ENCODE measurements at places on chromosomes 2 and 18.

GRCh38 chr18:75066021-75066880, 142.7 kb downstream of the PTGR3 start:
- no peak for DNase-seq

GRCh38 chr2:34627003-34627402, 1027.9 kb upstream of the FAM98A start:
- no peak for DNase-seq

DNA sequence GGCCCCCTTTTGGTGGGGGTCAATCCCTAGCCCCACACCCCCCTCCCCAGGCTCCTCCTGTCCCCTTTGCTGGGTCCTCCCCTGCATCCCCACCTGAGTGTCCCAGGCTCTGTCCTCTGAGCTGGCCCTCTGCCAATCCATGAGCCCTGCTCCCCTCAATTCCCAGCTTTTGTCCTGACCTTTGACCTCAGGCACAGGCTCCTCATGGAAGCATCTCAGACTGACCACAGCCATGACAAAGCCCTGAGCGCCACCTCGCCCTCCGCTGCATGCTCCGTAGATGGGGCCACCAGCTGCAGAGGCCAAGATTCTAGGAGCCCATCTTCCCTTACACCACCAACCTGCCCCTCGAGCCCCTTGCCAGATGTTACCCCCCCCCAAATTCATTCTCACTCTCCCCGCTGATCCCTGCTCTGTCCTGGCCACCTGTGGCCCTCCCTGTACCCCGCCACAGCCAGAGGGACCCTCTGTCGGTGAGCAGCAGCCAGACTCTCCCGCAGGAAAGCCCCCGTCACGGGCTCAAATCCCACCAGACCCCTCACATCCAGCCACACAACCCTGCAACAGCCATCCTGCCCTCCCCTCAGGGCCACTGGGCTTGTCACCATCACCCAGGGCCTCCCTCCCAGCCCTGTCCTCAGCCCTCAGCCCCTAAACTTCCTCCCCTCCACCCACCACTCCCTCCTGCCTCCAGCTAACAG, 206.0 kb downstream of the MGAT5 start:
- DNase-seq: no peak

- DNase-seq: no peak
Measured at GRCh38 chr2:73266061-73266901, 18.0 kb downstream of the FBXO41 start.

DNA sequence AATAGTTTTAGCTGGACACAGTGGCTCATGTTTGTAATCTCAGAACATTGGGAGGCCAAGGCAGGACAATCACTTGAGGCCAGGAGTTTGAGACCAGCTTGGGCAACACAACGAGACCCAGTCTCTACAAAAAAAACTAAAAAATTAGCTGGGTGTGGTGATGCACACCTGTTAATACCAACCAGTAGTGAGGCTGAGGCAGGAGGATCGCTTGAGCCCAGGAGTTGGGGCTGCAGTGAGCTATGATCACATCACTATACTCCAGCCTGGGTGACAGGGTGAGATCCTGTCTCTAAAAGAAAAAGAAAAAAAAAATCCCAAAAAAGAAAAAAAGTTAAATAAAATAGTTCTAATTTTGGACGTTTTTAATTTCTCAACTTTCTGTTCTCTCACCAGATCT, 68.7 kb downstream of the MAP4K3 start:
- no peak for DNase-seq

GRCh38 chr2:133886735-133887675, 318.7 kb upstream of the NCKAP5 start:
- DNase-seq: no peak

DNA sequence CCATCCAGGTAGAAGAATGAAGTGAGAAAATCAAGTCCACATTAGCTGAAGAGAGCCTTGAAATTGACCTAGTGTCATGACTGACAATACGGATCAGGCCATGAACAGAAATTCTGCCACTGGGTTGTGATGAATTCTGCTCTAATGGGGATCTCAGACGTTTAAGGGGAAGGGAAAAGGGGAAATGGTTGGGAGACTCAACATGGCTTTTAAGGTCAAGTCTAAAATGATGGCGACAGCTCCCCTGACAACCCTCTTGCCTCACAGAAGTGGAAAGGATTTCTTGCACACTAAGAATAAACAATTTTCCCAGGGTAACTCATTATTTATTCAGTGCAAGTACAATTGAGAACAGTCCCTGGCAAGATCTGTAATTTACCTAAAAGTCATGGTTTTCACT, 302.5 kb upstream of the ACVR2A start:
- DNase-seq: no peak

- DNase-seq: no peak
Measured at GRCh38 chr18:11826836-11827235, 24.4 kb upstream of the CHMP1B start.

DNA sequence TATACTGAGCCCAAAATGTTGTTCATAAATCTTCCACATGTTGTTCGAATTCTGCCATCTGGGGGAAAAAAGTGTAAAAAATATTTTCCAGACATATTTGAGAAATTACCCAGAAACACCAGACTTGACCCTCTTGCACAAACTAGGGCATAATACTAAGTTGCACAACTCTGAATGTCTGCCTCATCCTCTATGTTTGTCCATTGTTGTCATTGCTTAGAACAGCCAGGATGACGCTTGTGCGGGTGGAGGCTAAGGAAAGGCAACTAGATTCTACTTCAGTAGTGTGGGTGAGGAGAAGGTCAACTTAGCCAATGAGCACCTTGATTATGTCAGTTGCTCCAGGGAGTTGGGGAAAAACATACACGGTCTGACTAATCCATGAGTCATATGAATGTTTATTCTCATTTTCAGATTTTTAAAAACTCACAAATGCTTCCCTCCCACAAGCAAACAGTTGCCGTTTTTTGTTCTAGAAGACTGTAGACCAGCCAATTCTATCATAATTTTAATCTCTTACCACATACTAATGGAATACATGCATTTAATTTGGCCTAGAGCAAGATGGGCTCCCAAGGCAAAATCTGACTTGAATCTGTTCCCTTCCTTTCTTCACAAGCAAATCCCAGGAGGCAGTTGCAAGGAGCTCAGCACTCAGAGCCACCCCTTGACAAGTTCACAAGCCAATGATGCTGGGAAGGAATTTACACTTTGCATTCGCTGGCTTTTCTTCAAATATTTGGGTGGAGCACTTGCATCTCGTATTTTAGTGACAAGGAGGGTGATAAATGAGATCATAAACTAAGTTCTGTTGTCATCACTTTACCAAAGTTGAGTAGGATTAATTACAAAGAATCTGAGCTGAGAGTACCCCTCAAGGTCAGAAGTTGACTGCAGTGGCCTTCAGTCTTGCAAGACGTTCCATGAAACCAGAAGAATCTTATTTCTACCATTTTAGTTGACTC, 163.2 kb upstream of the TWIST2 start:
- DNase-seq: no peak

GRCh38 chr2:63721082-63721424, 120.6 kb upstream of the UGP2 start:
- DNase-seq: no peak

DNA sequence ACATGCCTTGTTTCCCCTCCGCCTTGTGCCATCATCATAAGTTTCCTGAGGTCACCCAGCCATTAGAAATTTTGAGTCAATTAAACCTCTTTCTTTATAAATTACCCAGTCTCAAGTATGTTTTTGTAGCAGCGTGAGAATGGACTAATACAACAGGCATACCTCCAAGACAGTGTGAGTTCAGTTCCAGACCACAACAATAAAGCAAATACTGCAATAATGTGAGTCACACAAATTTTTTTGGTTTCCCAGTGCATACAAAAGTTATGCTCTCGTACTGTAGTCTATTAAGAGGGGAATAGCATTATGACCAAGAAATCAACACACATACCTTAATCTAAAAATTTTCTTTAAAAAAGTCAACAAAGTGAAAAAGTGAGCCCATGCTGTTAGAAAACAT, 217.2 kb downstream of the NR4A2 start:
- DNase-seq: no peak

DNA sequence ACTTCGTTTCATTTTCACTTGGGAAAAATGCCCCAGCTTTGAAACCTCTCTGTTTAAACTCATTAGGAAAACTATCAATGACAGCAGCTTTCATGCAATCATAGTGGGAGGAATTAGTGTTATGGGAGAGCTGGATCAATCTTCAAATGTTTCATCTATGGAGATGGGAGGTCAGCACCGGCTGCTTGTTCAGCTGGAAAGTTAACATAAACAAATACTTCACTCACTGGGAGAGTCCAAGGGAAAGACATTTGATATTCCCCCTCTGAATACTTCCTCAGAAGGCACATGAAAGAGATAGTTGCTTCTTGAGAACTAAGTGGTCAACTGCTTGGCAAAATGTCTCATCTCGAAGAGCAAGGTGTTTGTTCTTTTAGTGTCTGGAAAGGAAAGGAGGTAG, 7.3 kb downstream of the LYPD1 start:
- no peak for DNase-seq

DNA sequence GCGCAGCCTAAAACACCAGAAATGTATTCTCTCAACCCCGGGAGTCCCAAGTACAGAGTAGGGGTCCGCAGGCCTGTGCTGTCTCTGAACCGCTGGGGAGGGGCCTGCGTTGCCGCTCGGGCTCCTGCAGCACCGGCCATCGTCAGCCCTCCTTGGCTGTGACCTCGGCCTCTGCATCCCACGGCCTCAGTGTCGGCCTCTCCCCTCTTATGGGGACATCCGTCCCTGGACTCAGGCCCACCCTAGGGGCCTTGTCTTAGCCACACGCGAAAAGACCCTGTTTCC, 50.5 kb downstream of the KCNG2 start:
- DNase-seq: no peak

DNA sequence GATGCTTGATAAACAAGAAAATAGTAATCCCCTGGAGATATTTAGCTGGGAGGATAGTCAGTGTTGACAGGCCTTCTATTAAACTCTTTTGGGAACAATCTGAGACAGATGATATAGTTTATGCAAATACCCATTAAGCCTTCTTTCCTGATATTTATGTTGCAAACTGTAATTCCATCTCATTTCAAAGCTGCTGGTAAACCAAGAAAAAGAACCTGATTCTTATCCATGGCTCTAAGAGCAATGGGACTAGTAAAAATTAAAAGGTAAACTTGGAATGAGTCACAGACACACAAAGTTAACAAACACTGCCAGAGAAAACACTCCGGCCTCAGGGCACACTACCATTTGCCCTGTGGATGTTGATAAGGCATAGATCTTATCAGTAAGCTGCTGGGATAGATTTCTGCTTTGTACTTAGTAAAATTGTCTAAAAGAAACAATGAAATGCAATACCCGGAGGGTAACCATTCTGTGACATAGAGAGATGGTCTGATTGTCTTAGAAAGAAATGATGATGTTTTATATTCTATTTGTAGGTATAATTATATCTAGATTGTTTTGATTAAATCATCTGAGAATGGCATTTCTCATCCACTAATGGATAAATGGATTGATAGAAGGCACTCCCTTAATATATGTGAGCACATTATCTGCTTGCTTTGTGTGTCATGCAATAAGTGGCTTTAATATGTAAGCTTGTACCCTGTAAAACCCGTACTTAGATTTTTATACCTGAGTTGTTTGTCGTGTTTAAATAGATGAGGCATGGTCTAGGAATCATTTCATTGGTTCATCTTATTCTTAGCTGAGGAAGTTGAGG, 13.2 kb downstream of the GALR1 start:
- no peak for DNase-seq

- DNase-seq: peak; percentile 10
Measured at GRCh38 chr2:55718165-55719008, 24.7 kb upstream of the PNPT1 start.

GRCh38 chr2:242034138-242034537, 164.6 kb downstream of the RTP5 start:
- no peak for DNase-seq

GRCh38 chr2:152426801-152427200, 91.8 kb downstream of the FMNL2 start:
- no peak for DNase-seq

- no peak for DNase-seq
Measured at GRCh38 chr2:10303181-10303693, 533 bp downstream of the HPCAL1 start.

GRCh38 chr18:24397131-24397693, 412 bp downstream of the OSBPL1A start:
- DNase-seq: peak; percentile 17

DNA sequence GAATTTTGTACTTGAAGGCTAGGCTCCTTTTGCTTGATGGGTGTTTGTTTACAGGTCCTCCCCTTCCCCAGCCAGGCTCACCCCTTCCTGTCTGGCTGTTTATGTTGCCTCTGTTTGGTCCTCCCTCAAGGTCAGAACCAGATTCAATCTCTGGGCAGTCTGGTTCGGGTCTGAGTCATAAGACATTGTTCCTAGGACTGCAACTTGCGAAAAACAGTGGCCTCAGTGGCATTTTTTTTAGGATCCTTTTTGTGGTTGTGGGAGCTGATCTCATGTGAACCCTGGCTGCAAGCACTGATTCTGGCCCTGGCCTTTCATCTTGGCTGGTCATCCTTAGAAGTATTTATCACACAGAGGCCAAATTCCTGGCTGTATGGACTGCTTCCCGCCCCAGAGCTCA, 370.4 kb downstream of the CLIP4 start:
- no peak for DNase-seq

GRCh38 chr2:22124003-22124402, 1000.2 kb downstream of the TDRD15 start:
- DNase-seq: no peak

DNA sequence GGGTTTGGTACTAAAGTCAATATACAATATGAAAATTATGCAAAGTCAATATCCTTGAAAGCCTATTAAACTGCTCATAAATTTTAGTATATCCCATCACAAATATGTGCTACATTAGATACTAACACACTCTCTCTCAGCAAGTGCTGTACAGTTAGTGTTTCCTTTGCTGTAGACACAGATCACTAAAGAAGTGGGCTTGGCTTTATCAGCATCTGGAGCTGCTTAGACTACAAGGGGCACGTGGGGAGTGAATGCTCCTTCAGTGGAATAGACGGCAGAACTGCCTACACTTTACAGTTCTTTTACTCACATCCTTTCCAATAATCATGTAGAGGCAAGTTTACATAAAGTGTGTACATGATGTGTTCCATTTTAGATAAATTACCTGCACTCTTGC, 26.0 kb upstream of the EFEMP1 start:
- no peak for DNase-seq

GRCh38 chr2:72539071-72539552, 286.7 kb downstream of the EXOC6B start:
- no peak for DNase-seq
